Foreskin keratinocyte (primary cell): ENCODE measurements at places on chromosomes 3 and 15. TPM values are rescaled to one million over a fixed set of nuclear protein-coding genes. Genes with fewer than 3 reads are reported as not detected.

GRCh38 chr3:171190668-171191067 is 164.1 kb upstream of the SLC2A2 start:
- DNase-seq = no peak

GRCh38 chr15:40084650-40085049 is 24.0 kb downstream of the BMF start:
- no peak for DNase-seq

- DNase-seq = peak; percentile 71
Observed at GRCh38 chr15:35925275-35926006, 379.5 kb upstream of the DPH6 start.

DNA sequence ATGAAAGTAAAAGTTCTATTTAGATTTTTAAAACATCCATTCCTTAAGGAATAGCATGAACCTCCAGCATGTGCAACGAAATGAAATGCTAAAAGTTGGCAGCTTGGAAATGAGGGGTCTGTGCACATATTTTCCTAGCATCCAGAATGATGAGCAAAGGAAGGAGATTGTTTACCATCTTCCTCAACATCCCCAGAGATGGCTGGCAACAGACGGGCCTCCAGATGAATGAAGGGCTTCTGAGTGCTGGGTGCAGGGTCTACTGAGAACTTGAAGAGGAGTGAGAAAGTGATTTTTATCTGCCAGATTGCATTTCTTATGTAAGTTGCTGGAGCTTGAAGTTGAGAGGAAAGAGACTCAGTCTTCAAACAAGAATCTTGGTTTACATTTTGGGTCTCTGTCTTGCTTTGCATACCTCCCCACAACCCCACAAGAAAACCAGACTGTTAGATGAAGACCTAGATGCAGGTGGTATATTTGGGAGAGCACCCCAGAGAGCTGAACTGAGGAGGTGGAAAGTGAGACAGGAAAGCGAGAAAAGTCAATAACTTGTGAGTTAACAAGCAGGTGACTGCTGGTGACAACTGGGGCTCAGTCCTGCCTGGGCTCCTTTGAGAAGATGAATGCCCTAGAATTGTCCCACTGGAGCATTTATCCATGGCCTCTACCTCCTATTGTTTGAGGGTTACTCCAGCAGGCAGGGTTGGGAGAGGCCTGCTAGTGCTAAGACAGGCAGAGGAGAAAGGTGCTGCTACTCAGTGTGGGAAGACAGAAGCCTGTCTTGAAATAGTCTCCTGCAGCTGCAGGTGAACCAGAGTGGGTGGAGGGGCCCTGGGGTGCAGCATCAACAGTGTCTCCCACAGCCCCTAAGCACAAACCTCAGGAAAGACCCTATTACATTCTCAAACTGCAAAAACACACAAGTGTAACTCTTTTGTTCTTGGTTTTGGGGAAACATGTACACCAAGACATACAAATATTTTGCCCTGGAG is 10.5 kb upstream of the CCK start:
- no peak for DNase-seq

GRCh38 chr3:140223631-140224030 is 288.6 kb downstream of the CLSTN2 start:
- DNase-seq = peak; percentile 31

DNA sequence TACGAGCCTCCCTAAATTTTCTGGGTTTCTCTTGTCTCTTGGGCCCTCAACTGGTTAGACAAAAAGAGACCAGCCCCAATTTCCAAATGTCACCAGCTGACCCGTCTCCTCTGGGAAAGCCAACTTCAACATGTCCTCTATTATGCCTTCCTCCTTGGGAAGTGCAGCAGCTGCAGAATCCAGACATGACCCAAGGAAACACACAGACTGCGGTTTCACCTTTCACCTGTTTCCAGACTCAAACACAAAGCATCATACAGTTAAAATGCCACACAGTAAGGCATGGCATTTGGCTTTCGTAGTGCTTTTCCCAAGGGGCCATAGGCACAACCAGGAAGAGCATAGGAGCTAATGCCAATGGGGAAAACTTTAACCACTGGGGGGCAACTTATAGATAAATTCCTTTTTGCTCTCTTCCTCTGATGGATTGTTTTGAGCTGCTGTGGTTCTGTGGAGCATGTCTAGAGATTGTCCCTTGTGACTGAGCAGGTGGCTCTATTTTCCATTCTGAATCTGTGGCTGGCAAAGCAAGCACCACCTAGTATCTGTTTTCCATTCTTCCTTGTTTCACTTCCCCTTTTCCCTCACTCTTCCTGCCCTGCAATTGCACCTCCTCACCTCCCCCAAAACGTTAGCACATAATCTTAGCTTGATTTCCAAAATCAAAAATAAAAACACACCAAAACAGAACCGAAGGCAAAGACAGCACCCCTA is 49.3 kb downstream of the HHLA2 start:
- no peak for DNase-seq

DNA sequence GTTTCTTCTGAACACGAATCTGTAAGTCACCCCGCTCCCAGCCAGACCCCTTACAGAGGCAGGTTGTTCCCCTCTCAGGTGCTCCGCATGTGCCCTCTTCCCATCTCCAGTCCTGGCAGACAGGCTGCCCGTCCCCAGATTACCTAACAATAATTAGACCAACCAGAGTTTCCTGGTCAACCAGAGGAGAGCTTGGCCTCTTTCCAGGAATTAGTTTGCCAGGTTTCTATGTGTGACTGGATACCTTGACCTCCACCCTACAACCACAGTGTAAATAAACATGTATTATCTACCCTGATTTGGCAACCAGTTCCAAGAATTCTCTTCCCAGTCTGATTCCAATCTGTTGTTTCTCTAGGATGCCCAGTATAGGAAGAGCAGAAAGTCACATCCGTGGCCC is 178.0 kb upstream of the UMPS start:
- no peak for DNase-seq

DNA sequence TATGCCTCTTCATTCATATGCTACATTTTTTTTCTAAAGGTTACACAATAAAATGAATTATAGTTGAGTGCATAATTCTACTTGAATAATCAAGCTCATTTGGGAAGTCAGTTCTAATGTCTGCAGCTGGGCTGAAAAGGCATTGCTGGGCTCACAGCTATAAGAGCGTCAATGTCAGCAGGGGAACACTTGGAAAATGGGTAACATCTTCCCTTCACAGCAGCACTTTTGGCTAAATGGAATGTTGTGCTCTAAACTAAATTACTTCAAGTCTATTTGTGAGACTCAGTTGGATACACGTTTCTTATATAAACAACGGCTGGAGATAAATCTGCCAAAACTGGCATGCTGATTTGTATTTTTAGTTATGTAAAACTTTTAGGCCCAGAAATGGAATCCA is 357.8 kb downstream of the TBL1XR1 start:
- DNase-seq = no peak

GRCh38 chr3:45676325-45677032 is 12.7 kb upstream of the SACM1L start:
- no peak for DNase-seq

DNA sequence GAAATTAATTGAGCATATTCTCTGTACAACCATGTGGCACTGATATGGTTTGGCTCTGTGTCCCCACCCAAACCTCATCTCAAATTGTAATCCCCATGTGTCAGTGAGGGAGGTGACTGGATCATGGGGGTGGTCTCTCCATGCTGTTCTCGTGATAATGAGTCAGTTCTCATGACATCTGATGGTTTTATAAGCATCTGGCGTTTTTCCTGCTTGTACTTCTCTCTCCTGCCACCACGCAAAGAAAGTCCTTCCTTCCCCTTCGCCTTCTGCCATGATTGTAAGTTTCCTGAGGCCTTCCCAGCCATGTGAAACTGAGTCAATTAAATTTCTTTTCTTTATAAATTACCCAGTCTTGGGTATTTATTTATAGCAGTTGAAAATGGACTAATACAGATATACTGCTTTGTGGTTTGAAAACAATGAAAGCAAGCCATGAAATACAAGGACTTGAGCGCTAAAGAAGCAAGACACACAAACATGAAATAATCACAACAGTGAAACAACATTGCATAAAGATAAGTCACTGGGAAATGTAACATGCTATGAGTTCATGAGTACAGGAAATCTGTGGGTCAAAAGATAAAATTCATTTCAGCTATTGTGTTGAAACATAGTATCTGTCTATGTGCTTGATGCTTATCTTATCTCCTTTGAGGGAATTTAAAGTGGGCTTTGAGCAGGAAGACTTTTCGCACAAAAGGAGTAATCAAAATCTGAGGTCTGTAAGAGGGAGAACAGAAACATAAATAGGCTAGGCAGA is 288.7 kb downstream of the GBE1 start:
- no peak for DNase-seq

GRCh38 chr3:134477938-134478337 is 7.8 kb downstream of the ANAPC13 start:
- DNase-seq = no peak

- no peak for DNase-seq
Observed at GRCh38 chr3:156356537-156357363, 198.2 kb downstream of the SSR3 start.

DNA sequence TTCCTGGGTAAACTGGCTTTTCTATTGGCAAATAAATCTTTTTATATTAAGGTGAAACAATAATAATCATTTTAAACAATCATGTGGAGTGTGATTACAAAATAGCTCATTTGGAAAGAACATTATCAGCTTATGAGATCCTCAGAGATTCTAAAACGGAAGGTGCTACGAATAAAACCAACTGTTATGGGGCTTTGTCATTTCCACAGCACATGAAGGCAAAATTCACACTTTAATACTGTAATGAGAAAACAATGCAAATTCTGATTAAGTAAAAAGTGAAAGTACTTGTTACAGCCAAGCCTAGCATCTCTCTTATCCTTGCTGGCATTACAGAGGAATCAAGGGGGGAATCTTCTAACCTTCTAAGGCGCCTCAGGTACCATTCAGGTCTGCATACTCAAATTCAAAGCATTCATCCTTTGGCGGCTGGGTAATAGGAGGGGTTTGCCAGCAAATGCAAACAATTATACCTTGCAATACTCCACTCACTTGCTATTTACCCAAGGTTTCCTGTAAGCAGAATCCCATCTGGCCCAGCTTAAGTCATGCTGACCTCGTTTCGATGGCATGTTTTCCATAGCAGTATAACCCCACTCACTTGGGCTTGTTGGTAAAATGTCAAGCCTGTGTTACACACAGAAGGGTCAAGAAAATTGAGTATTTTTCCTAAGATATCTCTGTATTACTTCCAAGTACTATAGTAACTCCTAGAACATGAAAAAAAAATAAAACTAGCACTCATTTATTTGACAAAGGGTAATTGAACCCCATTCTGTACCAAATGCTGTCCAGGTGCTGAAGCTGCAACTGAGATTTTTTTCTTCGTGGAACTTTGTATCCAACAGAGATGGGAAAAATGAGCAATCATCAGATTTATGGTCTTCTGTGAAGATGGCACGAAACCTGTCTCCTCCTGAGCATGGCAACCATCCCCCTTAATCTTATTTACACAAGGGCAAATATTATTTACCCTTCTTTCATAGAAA is 183.7 kb upstream of the LMCD1 start:
- peak; percentile 23 for DNase-seq

- DNase-seq = no peak
Observed at GRCh38 chr3:57815036-57815435, 58.9 kb downstream of the SLMAP start.

- DNase-seq = no peak
Observed at GRCh38 chr3:18217507-18218174, 207.5 kb downstream of the SATB1 start.

DNA sequence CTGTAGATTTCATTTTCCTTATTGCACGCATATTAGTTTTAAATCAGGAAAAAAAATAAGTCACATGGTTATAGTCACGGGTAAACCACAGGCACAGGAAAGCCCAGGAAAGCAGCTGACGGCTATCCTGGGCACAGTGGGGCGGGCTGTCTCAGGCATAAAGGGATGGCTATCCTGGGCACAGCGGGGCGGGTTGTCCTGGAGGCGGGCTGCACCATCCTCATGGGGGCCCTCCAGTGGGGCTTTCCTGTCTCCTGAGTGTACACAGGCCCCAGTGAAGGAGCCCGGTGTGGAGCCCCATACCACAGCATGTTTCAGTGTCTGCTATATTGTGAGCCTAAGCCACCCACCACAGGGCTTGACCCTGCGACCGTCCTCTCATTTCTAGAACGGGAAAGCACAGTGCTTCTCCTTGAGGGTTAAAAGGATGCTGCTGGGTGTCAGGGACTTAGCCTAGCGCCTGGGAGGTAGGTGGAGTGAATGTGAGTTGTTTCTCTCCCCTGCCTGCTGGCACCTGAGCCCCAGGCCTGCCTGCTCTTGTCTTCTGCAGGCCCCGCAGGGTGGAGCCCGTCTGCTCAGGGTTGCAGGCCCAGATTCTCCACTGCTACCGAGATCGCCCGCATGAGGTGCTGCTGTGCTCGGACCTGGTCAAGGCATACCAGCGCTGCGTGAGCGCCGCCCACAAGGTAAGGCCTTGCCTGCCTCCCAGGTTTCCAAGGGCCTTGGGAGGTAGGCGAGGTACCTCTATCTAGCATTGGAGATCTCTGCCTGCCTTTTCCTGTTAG is 25.9 kb upstream of the PLXNA1 start:
- DNase-seq = peak; percentile 82

DNA sequence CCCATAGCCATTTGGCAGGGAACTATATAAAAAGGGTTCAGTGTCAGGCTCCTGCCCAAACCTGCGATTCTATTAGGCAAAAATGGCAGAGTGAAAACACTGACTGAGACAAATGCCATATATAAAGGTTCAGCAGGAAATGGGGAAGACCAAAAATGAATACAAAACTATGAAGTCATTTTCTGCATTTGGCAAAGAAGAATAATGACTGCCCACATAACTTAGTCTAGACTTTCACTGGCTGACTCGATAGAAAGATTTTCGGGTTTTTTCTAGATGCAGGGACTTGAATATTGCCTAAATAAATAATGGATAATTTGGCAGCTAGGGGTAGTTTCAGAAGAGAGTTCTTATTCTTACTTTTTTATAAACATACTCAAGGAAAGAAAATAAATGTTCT is 178.0 kb downstream of the TPRG1 start:
- no peak for DNase-seq

DNA sequence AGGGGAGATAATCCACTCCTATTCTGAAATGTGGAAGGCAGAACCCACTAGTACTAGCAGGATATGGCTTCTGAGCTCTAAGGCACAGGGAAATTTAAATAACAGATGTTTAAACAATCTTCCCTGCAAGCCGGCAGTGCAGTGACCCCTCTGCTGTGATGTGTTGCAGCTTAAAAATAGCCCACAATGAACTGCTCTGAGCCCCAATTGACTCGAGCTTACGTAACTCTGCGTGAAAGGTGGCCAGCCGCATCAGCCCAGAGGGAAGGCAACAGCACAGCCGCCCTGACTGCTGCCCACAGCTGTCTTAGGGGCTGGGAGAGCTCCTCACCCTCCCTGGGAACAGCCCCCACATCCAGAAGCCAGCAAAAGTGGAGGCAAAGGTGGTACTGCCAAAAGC is 12.5 kb upstream of the CAMKV start:
- DNase-seq = no peak

GRCh38 chr3:133401374-133402135 is 1.7 kb downstream of the BFSP2 start:
- DNase-seq = no peak

Gene GP9
- total RNA-seq = not detected in 2 replicates

Gene GOLGA6D
- not detected in 2 replicates for total RNA-seq

Gene EHHADH
- 5.5 and 5.9 TPM in 2 replicates for total RNA-seq

Gene HGD
- not detected in 2 replicates for total RNA-seq

Gene FANCD2OS
- total RNA-seq = not detected in 2 replicates
